ENCODE measurements at places on chromosomes 4 and X.
A peak's percentile ranks its signal among the peaks of the same experiment; 100 is the strongest.

DNA sequence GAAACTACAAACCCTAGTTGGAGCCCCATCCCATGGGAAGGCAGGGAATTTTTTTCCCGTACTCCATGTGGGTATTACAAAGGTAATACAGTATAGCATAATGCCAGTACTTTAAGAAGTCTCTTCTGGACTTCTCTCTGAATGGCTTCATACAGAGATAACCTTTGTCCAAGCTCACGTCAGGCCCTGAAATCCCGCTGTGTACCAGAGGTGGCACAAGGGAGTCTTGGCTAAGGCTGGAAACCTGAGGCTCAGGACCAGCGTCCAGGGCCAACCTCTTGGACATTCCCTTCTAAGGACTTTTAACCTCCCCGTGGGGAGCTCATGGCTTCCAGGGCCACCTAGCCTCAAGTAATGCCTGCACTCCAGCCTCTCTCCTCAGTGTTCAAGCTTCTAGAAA is 338.9 kb upstream of the FAM241A start:
- DNase-seq, result peak; percentile 81

DNA sequence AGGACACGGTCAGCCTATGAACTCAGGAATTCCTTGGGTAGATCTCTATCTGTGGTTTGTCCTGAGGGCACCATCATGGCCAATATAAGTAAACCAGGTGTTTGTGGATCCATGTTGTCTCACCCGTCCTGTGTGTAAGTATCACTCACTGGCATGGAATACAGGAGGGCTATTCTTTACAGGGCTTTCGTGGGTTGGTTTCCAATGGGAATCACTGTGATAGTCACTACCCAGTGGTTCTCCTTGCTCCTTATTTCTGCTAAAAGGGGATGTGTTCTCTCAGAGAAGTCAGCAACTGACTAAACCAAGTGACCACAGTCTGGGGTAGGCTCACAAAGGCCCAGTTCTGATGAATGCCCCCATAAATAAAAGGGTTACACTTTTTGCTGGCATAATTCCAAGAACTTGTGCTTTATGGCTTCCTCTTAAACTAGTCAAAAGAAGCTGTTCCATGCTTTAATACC is 236.7 kb upstream of the JADE1 start:
- no peak for DNase-seq

- no peak for DNase-seq
Measured at GRCh38 chrX:41014776-41015360, 70.4 kb upstream of the USP9X start.

DNA sequence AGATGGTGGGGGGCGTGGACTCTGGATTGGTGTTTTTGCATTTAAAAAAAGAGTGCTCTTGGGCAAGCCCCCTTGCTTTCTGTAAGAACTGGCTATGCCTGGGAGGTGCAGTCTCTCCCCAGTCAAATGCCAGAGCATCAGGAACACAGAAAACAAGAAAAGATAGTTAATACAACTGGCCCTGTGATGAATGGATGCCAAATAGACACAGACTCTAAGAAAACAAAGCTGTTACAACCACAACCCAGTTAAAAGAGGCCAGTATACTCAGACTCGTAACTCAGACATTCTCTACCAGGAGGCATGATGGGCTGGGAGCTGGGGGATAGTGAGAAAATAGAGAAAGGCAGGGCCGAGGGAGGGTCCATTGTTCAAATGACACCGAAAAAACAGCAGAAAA is 32.5 kb upstream of the C1QTNF7 start:
- DNase-seq, result no peak

- DNase-seq, result no peak
Measured at GRCh38 chrX:140190441-140191108, 225.3 kb upstream of the CXorf66 start.

DNA sequence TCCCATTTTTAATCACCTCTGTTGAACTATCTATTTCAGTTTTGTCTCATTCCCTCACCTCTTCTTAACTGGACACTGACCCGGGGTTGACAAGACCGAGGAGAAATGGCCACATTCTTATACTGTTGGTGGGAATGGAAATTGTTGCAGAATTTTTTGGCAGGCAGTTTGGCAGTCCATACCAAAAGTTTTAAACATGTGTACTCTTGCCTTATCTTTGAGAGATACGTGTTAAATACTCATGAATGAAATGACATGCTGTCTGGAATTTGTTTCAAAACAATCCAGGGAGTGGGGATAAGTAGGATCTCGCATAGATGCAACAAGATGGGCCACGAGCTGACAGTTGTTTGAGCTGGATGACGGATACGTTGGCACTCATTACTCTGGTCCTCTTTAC is 12.1 kb downstream of the FGFBP1 start:
- no peak for DNase-seq

- no peak for DNase-seq
Measured at GRCh38 chr4:110041735-110042134, 129.1 kb downstream of the EGF start.

DNA sequence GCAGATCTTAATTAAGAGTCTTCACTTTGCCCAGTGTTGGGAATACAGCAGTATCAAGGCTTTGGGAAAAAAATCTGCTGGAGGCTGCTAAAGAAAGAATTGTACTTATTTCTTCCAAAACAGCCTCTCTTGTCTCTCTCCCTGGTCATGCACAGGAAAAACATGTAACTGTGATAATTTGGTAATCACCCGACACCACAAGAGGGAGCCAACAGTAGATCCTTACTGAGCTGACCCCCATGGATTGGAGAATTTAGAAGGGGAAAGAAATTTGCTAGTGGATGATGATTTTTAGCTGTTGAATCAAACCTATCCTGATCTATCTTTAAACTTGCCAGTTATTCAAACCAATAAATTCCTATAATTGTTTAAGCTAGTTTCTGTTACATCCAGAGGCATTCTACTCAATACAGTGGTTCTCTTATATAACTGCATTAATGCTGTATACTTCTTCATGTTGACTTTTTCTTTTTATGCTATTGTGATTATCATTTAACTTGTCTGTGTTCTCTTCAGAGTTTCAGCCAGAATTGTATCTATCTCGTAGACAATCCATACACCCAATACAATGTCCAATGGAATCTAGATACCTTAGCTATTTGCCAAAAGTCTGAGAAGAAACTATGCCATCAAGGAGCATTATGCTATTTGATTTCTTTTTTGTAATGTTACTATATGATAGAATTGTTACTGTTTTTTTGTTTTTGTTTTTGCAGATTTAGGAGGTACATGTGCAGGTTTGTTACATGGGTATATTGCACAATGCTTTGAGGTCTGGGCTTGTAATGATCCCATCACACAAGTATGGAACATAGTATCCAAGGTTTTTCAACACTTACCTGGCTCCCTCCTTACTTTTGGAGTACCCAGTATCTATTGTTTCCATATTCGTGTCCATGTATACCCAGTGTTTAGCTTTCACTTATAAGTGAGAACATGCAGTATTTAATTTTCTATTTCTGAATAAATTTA is 31.3 kb upstream of the ARHGEF38 start:
- DNase-seq, result peak; percentile 76

GRCh38 chrX:302975-303374 is 15.6 kb downstream of the GTPBP6 start:
- DNase-seq, result no peak

- no peak for DNase-seq
Measured at GRCh38 chr4:72531322-72531721, 37.7 kb downstream of the ADAMTS3 start.

GRCh38 chr4:18051281-18051680 is 29.7 kb upstream of the LCORL start:
- no peak for DNase-seq

DNA sequence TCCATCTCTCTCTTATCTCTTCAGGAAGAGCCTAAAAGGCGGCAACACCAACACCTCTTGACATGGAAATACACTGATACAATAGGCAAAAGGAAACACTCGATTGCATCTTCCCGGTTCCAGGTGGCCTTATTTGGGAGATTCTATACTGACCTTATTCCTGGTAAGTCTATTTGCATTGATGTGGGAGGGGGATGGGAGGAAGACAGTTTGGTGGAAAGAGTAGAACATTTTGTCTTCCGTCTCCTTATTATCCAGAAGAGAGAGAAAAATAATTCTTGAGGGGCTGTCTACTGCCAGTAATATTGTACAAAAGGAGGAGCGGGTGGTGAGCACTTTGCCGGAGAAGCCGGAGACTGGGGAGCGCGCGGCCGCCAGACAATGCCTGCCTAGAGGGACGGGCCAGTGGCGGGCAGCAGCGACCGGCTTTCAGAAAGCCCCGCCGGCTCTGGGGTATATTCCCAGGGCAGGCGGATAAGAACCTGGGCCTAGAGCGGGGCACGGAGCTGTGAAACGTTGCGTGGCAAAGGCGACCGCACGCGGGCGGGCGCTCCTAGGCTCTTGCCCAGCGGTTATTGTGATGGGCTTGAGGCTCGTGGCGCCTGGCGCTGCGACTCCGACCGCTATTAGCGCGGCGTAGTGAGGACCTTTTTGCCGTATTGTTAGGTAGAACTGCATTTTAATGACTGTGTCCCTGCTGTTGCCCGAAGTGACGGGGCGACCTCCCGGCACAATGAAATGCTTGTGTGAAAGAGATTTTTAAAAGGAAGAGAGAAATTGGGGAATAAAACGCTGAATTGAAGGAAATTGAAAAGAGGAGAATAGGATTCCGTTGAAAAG is 518 bp downstream of the PRDM8 start:
- DNase-seq, result peak; percentile 71

GRCh38 chr4:48594180-48594579 is 104.1 kb downstream of the ZAR1 start:
- DNase-seq, result peak; percentile 67

DNA sequence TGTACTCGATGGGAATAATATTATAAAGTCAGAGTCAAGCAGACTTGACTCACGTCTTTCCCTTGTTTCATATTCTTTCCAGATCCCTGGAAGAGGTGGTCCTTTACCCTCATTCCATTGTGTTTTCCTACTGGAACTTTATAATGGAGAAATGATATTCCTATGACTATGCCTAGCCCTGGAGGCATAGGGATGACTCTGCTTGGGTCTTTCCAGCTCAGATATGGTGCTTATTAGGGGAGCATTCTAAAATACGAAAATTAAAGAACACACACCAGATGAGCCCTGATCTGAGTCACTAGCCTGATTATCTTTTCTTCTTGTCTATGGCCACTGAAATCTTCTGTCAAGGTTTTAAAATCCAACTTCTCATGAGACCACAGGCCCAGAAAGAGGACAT is 231.4 kb downstream of the ANKRD50 start:
- no peak for DNase-seq

- DNase-seq, result peak; percentile 30
Measured at GRCh38 chrX:148290041-148290440, 210.4 kb upstream of the AFF2 start.

GRCh38 chr4:41260116-41260733 is 3.5 kb downstream of the UCHL1 start:
- no peak for DNase-seq

DNA sequence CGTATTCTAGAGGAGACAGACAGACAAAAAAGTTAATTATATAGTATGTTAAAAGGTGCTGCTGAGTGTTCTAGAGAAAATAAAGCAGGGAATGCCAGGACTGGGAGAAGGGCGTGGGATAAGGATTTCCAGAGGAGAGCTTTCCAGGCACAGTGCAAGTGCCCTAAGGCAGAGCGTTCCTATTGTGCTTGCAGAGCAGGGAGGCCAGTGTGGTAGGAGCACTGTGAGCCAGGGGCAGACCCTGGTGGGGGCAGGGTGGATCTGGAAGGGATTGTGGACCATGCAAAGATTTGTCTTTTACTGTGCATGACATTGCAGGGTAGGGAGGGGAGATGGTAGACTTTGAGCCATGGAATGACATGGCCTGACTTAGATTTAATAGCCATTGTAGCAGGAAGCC is 25.8 kb downstream of the EXOC1 start:
- no peak for DNase-seq

DNA sequence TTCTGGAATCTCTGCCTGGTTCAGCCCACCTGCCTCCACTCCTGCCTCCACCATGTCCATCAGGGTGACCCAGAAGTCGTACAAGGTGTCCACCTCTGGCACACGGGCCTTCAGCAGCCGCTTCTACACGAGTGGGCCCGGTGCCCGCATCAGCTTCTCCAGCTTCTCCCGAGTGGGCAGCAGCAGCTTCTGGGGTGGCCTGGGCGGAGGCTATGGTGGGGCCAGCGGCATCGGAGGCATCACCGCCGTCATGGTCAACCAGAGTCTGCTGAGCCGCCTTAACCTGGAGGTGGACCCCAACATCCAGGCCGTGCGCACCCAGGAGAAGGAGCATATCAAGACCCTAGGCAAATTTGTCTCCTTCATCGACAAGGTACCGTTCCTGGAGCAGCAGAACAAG is 28.4 kb upstream of the GABRA3 start:
- no peak for DNase-seq

DNA sequence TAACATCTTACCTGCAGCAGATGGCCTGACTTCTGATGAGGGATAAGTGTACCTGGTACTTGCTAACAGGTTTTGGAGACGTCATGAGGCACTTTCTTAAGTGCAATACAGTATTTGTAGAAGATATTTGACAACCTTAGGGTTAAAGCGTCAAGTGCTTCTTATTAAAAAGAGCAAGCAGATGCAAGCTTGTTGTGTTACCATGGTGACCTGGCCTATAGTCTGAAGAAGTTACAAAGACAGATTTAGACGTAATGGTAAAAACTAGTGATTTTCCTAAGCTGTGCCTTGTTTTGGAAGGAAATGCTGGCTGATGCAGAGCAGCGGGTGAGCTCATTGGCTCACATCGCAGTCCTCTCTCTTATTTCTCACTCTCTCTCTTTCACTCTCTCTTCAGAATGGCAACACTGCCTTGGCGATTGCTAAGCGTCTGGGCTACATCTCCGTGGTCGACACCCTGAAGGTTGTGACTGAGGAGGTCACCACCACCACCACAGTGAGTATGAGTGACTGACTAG is 243.6 kb downstream of the ANK2 start:
- peak; percentile 37 for DNase-seq

GRCh38 chr4:123972031-123972430 is 575.4 kb downstream of the SPRY1 start:
- DNase-seq, result no peak

DNA sequence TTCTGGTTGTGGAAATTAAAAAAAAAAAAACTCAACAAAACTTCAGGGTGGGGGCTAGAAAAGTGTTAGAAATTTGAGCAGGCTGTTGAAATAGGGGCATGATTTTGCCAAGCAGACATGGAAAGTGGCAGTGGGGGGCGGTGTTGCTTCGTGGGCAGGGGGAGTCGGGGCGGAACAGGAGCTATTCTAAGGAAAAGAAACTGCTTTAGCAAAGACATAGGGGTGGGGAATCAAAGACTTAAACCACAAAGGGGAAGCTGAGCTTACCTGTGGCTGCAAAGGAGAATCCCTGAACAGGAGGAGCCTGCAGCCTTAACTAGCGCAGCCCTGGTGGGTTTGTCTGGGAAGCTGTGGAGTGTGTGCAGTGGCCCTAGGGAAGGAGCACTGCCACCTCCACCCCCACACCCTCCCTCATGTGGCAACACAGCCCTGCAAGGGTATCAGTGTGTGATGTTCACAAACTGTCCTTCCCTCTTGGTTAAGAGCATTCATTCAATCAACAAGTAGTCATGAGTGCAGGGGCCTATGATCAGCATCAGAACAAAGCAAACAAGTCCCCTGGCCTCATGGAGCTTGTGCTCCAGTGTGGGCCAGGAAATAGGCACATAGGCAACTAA is 20.5 kb downstream of the SEL1L3 start:
- peak; percentile 75 for DNase-seq

- DNase-seq, result no peak
Measured at GRCh38 chr4:160044693-160045092, 941.8 kb downstream of the RAPGEF2 start.

- no peak for DNase-seq
Measured at GRCh38 chrX:47169726-47170515, 23.7 kb upstream of the UBA1 start.

Measured in GM23338 (cell line).